RKO (cell line): ENCODE measurements at places on chromosomes 4 and X.
A peak's percentile ranks its signal among the peaks of the same experiment; 100 is the strongest.

DNA sequence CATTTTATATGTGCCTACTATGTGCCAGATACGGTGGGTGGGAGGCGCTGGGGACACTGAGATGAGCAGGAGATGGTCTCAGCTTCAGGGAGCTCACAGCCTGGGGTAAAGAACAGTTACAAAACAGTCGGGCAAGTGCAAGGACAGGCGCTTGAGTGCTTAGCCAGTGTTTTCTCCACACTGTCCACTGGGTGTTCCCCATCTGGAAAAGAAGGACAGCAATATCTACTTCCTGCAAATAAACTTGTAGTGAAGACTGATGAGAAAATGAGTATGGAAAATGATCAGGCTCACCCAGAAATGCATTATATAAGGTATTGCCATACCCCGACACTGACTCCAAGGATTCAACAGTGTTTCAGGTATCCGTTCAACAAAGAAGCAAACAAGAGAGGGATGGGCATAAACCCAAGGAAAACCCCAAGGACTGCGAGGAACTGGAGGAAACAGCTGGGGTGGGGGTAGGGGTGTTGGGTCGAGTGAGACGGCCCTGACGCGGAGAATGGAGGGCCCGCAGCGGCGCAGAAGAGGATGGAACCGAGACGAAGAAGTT is 835 bp downstream of the TMEM185A start:
- peak; percentile 72 for DNase-seq

DNA sequence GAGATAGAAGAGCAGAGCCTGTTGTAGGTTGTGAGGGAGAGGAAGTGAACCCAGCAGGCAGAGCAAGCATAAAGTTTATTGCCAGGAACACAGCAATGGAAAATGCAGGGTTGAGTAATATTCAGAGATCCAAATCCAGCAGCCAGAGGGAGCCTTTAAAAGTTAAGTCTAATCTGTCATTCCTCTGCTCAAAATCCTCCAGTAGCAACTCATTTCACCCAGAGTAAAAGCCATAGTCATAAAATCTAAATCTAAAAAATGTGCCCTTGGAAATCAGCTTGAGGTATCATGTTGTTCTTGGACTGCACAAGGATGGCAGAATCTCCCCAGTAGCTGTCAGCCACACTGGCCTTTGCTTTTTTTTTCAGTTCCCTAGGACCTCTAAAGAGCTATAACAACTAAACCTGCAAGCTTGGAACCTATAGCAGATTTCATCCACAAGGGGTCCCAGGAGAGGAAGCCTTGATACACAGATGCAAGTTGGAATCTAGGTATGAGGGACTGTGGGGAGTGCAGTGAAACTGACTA is 62.9 kb upstream of the FRAS1 start:
- peak; percentile 72 for DNase-seq

GRCh38 chr4:66911880-66912279 is 633.4 kb downstream of the CENPC start:
- peak; percentile 18 for DNase-seq

GRCh38 chrX:100368167-100368566 is 41.9 kb downstream of the PCDH19 start:
- DNase-seq: peak; percentile 43

GRCh38 chr4:20638825-20639224 is 61.4 kb upstream of the PACRGL start:
- DNase-seq: no peak

- DNase-seq: no peak
Measured at GRCh38 chrX:3129256-3129655, 88.0 kb downstream of the ARSF start.

GRCh38 chr4:88533088-88533790 is 9.7 kb upstream of the PYURF start:
- peak; percentile 95 for DNase-seq

DNA sequence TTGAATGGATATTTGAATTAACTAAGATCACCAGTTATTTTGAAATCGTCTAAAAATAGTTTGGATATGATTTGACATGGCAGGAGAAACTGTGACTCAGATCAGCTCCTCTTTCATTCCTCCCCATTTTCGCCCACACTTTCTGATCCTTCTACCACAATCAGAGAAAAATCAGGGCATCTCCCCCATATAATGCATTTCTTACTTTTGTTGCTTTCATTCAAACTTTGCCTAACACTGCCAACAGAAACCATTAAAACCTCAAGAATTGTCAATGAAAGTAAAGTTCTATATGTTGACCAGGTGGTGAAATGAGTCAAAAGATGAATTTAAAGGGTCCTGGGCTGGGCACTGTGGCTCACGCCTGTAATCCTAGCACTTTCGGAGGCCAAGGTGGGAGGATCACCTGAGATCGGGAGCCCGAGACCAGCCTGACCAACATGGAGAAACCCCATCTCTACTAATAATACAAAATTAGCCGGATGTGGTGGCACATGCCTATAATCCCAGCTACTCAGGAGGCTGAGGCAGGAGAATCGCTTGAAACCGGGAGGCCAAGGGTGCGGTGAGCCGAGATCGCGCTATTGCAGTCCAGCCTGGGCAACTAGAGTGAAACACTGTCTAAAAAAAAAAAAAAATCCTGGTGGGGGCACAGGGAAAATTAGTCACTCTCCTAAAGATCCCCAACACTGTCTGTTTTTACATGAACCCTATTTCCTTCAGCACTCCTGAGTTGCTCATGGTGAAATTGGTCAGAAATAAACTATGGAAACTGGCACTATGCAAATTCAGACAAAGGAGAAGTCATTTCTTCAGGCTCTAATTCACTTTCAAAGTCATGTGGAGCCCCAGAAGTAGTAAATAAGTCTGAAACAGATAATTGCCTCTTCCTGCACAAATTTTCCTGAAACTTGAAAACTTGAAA is 122.8 kb upstream of the NOCT start:
- no peak for DNase-seq

GRCh38 chr4:22090661-22091351 is 142.2 kb upstream of the KCNIP4 start:
- no peak for DNase-seq

GRCh38 chrX:115174548-115174947 is 14.7 kb upstream of the RBMXL3 start:
- DNase-seq: no peak
